ENCODE measurements at places on chromosomes 5 and 9.

- no peak for DNase-seq
These were observed 135.9 kb upstream of the DHFR start for GRCh38 chr5:80790698-80791097.

GRCh38 chr9:114503522-114504340 is 1.5 kb downstream of the WHRN start:
- no peak for DNase-seq

- no peak for DNase-seq
These were observed 170.2 kb upstream of the NR3C1 start for GRCh38 chr5:143573568-143574170.

- DNase-seq: no peak
These were observed 39.2 kb upstream of the PTPN3 start for GRCh38 chr9:109537288-109537687.

DNA sequence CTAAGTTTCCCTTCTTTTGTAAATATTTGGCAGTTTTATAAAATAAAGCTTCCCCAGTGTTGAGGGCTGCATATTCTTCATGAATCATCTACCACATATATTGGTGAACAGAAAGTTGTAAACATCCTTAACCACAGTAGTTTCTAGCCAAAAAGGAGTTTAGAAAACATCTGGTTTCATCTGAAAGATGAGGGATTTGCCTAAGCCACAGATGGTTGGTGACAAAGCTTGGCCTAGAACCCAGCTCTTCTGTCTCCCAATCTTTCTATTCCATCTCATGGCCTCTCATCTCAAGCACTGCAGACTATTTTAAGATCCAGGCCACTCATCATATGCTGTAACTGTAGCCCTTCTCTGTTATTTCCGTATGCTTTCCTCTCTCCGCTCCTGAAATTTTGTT is 232.3 kb upstream of the TRPM3 start:
- DNase-seq: no peak

GRCh38 chr9:2216591-2216990 is 201.4 kb downstream of the SMARCA2 start:
- no peak for DNase-seq

- DNase-seq: no peak
These were observed 2.8 kb upstream of the CMYA5 start for GRCh38 chr5:79686799-79687198.

DNA sequence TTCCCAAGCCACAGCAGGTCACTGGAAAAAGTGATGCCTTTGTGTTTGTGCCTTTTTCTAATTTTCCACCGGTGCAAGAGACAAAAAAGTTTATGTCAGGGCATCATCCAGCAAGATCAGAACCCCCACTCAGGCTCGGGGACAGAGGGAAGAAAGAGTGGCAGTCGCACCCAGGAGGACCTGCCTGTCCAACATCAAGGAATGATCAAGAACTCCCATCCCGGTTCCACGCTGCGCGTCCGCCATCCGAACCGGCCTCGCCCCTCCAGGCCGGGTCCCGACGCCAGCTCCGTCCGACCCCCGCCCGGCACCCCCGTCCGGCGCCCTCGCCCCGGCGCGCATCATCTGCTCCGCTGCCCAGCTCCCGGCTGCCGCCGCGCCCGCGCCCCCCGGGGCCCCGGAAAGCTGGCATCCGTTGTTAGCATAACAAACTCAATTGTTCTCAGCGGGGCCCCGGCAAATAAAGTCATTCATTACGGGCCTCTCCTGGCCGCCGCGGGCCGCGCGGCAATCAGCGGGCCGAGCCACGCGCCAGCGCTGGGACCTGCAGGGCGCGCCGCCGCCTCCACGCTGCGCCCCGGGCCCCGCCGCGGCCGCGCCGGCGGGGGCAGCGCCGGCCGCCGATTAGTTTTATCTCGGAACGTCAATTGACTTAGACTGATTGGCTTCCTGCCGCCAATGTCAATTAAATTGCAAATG is 48.1 kb downstream of the PAX5 start:
- no peak for DNase-seq

DNA sequence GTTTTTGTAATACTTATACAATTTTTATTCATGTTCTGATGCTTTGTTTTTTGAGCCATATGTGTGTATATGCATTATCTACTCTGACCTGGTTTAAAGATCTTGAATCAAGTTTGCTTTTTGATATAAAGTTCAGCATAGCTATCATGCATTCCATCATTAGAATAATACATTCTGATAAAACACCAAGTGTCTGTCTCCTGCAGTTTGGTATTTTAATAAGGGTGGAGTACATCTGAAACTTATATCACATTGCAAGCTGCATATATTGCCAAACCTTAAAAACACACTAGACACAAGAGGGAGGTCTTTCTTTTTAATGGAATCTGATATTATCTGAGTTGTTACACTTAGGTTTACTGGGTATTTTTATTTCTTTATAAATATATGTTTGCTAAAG is 102.8 kb upstream of the ADAMTSL1 start:
- DNase-seq: no peak
